ENCODE measurements at places on chromosomes 7 and 10.

GRCh38 chr7:1670894-1671593 lies 967 bp downstream of the ELFN1 start:
- no peak for DNase-seq

- no peak for DNase-seq
These were observed 6.3 kb downstream of the CAV2 start for GRCh38 chr7:116505823-116506222.

DNA sequence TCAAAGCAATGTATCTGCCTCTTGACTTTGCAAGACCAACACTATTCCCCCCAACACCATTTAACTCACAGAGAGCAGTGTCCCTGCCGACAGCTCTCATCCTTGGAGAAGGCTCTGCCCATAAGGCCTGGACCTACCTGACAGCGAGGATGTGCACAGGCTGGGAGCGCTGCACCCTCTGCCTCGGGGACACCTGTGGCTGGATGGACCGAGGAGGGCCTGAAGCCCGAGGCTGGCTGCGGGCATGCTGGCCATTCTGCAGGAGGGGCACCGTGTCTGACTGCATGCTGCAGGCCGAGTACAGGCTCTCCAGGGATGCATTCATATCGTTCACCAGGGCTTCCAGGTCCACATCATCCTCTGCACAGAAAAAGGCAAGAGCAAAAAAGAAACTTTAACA lies 108.4 kb downstream of the GRB10 start:
- no peak for DNase-seq

- DNase-seq = no peak
These were observed 13.6 kb downstream of the VPS50 start for GRCh38 chr7:93245525-93246432.

- DNase-seq = no peak
These were observed 69.9 kb upstream of the ADARB2 start for GRCh38 chr10:1807196-1807595.

GRCh38 chr10:109837384-109837783 lies 85.9 kb downstream of the XPNPEP1 start:
- DNase-seq = no peak

DNA sequence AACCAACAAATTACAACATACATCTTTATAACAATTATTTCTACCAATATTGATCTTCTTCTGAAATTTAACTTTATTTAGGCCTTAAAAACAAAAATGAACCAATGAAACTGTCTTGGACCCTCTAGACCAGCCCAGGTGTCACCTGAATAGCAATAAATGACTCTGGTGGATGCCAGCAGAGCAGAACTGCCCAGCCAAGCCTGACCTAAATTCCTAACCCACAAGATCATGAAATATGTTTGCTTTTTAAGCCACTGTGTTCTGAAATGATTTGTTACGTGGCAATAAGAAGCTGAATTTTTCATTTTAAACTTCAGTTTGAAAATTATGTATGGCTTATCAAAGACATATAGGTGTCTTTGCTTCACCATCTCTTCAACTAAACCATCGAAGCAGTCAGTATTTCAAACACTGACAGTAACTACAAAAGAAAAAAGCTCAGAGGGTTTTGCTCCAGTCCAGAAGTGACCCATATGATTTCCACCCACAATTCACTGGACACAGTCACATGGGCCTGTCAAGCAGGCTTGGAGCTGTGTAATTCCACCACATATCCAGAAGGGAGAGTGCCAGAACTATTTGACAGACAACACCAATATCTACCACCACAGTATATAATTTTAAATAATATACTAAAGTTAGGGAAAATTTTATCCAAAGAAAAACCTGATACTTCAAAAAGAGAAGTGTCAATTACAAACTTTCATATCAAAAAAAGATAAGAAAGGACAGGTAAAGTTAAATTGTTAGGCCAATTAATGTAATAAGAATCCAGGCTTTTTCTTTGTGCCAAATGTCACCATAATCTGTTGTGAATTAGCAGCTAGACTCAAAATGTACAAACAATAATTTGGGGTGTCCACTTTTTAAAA lies 94.5 kb downstream of the KMT2C start:
- DNase-seq = peak; percentile 11

- no peak for DNase-seq
These were observed 59.6 kb downstream of the ATOH7 start for GRCh38 chr10:68172324-68172723.

GRCh38 chr7:14690075-14690474 lies 212.5 kb downstream of the DGKB start:
- DNase-seq = no peak

DNA sequence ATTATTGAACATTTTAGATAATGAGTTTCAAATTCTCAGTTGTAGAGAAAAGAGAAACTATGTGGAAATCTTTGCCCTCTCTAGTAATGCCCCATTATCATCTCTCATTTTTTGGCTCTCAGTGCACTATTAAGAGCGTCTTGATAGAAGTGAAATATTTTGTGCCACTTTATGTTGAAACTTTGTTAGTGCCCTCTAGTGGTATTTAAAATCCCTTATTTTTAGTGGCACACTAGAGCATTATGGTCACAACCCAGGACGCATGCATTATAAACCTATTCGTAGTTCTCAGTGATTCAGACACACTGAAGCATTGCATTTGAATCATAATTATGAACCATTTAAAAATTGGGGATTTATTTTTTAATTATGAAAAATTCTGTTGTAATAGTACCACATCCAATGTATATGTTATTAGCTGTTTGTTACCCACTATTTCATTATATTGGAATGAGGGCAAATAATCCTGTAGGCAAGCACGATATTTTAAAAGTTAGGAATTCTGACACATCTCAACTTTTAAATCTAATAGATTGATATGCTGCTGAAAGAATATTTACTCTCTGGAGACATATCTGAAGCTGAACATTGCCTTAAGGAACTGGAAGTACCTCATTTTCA lies 21.9 kb downstream of the PDCD4 start:
- no peak for DNase-seq

DNA sequence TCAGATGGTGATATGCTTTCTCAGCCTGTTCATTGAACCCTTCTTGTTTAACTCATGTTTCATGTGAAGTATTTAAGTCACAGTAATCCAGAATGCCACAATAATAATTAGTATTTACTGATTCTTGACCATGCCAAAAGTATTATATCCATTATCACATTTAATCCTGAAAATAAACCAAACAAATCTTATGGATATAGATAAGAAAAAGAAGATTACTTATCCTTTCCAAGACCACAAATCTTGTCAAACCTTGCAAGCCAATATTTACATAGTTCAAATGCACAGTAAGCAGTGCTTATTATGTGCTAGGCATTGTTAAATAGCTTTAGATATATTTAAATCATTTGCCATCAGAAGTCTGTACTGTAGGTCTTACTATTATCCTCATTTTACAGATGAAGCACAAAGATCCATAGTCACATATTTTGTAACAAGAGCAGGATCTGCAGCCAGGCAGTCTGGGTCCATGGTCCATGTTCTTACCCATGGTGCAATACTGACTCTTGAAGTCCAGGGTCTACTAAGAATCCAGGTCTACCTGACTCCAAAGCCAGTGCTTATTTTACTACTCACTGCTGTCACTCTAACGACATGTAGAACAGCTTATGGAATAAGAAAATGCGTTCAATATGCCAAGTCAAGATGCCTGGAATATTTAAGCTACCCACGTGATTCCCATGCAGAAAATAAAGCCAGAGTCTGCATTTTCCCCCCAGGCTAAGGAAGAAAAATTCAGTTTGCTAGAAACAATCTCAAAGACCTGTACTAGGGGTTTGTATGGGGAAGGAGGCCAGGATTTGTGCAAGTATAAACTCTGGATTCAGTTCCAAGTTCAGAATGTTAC lies 984.8 kb upstream of the LRRTM3 start:
- no peak for DNase-seq

DNA sequence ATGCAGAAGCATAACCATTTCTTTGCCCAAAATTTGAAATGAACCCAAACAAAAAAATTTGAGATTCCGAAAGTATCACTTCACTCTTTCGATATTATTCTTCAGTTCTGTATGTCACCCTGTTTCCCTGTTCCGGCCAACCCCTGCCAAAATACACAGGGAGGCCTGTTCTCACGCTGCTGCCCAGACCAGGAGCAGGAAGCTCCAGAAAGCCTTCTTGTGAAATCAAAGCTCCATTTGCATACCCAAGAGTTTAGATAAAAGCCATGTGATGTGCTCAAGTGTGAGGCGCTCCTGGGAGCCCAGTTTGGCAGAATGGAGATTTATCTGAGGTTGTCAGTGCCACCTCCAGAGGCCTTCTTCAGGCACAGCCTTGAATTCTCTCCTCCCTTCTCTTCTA lies 236.2 kb downstream of the FGFR2 start:
- no peak for DNase-seq

DNA sequence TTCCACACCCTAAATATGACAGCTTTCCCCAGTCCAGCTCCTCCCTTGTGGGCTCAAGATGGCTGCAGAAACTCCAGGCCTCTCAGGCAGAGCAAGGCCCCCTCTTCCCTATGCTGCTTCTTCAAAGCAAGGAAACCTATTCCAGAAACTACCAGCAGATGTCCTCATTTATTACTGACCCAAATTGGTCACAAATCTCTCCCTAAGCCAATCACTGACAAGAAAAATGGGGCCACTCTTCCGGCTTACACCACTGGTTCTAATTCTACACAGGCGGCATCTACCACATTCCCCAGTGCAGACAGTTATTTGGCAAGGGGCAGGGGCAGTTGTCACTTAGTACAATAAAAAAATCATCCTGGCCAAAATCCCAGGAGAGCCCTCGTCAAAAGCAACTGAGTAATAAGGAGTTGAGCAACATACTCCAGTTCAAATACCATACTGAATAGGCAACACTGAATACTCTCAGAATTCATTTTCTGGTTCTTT lies 150.4 kb downstream of the SFMBT2 start:
- peak; percentile 39 for DNase-seq

DNA sequence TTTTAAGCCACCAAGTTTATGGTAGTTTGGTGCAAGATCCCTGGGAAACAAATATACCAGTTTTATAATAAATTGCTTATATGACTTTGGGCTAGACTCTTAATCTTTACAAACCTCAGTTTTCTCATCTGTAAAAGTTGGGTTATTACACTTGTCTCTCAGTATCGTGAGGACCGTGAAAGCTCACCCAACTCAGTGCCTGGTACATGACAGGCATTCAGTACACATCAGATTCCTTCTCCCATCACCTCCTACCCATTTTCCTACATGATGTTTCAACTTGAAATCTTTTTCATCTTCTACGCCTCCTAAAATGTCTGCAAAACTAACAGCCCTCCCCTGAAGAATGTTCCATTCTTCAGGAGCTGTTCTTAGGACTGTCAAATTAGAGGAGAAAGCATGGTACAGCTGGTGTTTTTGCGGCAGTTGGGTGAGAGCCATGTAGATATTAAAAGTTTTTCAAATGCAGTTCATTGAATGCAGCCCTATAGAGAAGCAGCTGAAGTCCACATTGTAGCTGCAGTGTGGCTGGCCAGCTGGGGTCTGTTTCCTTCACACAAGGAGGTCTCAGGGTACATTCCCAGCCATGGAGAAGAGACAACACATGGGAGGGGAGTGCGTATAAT lies 812.8 kb downstream of the LRMDA start:
- no peak for DNase-seq

- DNase-seq = no peak
These were observed 161.2 kb downstream of the PCLO start for GRCh38 chr7:83001362-83002040.

- DNase-seq = no peak
These were observed 406.5 kb upstream of the SEMA3D start for GRCh38 chr7:85593355-85593754.

DNA sequence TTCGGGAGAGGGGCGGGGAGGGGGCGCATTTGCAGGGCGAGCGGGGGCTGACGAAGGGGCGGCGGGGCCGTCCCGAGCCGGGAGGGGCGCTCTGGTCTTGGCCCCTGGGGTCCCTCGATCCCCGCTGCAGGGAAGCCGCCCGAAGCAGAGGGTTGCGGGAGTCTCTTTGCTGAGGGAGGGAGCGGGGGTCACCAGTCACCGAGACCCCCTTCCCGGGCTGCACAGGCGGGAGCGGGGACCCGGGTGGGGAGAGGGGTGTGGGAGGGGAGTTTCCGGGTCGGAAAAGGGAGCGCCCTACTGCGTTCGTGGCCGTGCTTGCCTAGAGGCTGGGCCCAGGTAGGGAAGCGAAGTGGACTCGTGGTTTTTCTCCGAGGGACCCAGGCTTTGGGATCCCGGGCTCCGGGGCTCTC lies 422 bp downstream of the AP1S1 start:
- no peak for DNase-seq

DNA sequence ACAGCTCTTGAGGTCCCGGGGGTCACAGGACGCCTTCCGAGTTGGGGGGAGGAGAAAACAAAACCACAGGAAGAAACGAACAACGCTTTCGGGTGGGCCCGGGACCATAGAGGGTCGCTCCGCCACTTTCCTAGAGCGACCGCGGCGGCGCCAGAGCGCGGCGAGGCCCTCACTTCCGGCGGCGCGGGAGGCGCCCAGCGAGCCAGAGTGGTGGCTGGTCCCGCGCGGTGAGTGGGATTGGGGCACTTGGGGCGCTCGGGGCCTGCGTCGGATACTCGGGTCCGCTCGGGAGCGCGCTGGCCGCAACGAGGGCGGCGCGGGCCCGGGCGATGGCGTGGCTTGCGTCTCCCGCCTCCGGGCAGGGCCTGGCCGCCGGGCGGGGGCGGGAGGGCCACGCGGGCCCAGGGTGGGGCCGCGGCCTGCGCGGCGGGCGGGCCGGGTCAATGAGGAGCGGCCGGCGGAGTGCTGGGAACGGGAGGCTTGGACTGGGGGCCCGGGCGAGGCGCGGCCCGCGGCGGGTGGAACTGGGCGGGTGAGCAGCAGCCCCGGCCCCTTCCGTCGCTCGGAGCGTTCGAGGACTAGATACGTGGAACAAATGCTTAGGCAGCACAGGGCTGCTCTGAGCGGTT lies at the start of gene ZNF22:
Gene ZNF22, plus strand, starts transcription at position 172 of the 629 bp plus-strand sequence. CDS start 2,446 bp downstream, outside the sequence.
- DNase-seq = peak; percentile 62

DNA sequence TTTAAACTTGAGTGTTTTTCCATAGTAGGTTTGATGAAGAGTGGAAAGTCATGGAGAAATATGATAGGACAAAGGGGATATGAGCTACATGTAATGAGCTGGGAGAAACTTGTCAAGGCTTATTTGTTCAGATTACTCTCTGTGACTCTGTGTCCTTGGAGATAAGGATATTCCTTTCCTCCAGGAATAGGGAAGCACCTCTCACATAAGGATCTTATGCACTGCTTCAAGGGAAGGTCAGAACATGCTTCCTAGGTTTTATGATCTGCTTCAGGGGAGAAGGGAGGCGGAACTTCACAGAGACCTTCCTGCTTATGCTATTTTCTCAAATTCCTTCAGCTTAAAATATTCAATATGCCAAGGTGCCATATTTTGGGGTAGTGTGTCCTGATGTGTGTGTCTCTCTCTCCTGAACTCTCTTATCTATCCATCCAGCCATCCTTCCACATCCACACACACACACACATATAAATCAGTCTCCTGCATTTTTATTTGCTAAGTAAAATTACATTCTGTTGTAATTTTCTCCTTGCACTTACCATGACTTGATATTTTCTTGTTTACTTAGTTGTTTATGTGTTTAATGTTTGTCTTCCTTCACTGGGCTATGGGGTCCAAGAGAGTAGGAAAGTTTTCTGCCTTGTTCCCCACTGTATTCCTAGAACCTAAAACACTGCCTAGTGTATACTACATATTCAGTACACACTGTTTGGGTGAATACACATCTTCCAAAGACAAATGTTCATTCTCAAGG lies 26.4 kb downstream of the ARL4A start:
- no peak for DNase-seq

GRCh38 chr10:104777086-104777799 lies 136.2 kb downstream of the SORCS3 start:
- no peak for DNase-seq
